Sciatic nerve (tissue), 2 donors: ENCODE measurements at places on chromosomes 1 and 21. TPM values are rescaled to one million over a fixed set of nuclear protein-coding genes. Genes with fewer than 3 reads are reported as not detected.

- DNase-seq = no peak
Observed at GRCh38 chr21:37181059-37181458, 86.1 kb downstream of the VPS26C start.

- DNase-seq = no peak
Observed at GRCh38 chr21:14607262-14607661, 61.1 kb upstream of the SAMSN1 start.

DNA sequence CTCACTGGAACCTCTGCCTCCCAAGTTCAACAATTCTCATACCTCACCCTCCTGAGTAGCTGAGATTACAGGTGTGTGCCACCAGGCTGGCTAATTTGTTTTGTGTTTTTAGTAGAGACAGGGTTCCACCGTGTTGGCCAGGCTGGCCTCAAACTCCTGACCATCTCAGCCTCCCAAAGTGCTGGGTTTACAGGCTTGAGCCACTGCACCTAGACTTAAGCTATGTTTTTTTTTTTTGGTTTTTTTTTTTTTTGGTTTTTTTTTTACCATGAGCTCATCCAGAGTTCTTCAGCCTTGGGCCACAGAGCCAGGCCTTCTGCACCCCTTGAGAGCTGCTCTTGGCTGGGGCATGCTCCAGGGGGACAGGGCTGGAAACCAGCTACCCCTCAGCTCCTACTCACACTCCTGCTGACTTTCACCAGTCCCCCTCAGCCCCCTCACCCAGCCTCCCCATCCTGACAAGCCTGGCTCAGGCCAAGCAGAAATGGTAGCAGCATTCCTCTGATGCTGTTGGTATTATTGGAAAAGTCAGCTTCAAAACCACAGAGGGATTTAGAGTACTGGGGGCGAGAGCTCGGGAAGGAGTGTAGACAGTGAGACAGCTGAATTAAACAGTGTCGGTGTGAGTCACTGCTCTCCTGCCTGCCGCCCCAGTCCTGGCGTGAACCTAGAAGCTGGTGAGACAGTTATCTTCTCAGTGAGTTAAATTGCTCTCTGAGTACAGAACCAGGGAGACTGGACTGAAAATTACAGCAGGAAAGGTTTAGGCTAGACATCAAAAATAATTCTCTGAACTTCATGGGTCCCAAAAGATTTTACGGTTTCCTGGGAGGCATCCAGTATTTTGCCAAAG lies 63.7 kb downstream of the NAV1 start:
- no peak for DNase-seq

DNA sequence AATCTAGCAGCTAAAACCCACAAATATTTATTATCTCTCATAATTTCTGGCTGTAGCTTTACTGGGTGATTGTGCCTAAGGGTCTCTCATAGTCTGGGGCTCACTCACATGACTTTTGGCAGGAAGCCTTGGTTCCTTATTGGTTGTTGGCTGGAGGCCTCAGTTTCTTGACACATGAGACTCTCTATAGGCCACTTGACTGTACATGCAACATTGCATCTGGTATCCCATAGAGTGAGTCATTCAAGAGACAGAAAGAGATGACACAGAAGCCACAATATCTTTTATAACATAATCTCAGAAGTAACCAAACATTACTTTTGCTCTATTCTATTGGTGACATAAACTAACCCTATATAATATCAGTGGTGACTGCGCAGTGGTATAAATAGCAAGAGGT lies 128.5 kb upstream of the HNRNPU start:
- no peak for DNase-seq

DNA sequence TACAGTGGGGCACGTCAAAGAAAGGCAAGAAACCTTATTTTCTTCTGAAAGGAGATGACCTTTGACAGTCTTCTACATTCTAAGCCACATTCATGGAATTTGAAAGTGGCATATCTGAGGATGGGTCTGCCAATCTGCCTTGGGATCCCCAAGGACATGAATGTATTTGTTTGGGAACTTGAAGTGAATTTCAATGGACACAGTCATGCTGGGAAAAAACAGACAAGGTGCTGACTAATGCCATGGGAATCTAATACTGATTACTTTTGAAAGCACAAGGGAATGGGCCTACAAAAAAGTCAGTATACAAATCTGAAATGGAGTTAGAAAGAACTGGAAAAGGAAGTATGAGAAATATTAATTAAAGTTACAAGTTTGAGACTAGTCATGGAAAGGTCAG lies 128.8 kb downstream of the KCNJ6 start:
- no peak for DNase-seq

GRCh38 chr1:101312147-101312546 lies 75.3 kb downstream of the S1PR1 start:
- DNase-seq = no peak

DNA sequence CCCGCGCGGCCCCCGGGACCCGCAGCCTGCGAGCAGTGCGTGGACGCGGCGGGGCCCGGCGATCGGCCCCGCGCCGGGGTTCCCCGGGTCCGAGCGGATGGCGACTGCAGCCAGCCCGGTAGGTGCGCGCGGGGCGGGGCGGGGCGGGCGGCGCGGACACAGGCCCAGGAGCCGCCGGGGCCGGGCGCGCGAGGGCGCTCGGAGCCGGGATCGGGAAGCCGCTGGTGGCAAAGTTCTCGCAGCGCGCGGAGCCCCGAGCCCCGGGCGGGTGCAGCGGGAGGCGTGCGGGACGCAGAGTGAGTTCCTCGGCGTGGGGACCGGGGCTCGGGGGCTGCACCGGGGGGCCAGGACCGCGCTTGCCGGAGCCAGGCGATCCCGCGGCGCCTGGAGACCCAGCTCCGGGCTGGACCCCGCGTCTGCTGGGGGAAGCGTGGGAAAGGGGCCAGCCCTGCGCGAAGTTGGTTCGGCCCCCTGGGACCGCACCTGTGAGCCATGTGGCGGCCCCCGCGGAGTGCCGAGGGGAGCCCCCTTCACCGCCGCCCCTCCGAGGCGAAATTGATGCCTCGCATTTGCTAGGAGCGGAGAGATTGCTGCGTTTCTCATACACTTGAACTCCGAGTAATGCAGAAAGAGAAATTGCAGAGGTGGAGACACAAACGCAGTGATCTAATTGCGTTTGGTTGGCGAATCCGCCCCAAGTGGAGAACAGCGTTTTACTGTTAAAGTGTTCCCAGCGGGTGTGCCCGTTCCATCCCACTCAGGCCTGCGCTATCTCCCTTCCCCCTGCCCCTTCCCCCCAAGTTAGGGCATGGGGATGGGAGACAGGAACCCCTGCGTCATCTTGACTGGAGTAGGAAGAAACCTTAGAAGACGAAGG lies 228.9 kb upstream of the TMEM51 start:
- DNase-seq = no peak

GRCh38 chr1:22621761-22622160 lies 14.7 kb upstream of the C1QA start:
- DNase-seq = no peak

GRCh38 chr21:32062591-32063227 lies 189.9 kb downstream of the HUNK start:
- no peak for DNase-seq

DNA sequence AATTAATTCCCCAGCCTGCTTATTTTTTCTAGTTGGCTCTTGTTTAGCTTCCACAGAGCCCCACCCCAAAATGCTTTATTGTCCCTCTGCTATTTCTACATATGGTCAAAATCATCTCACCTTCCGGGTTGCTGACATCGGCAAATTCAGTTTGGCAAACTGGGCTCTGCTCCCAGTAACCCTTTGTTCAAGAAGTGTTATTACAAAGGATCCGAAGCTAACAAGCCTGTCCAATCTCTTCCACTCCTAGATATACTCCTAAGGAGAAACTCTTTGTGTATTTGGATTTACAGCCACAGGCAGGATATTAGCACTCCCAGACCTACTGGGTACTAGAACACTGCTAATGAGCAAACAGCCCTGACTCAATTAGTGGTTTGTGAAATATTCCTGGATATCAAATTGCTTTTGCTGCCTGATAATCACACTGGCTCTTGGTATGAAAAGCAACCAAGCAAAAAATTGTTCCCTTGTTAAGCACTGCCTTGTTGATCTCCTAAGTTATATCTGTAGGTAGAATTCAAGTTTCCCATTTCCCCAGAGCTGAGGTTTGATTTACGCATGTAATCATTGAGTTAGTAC lies 4.0 kb downstream of the JUN start:
- peak; percentile 59 for DNase-seq

DNA sequence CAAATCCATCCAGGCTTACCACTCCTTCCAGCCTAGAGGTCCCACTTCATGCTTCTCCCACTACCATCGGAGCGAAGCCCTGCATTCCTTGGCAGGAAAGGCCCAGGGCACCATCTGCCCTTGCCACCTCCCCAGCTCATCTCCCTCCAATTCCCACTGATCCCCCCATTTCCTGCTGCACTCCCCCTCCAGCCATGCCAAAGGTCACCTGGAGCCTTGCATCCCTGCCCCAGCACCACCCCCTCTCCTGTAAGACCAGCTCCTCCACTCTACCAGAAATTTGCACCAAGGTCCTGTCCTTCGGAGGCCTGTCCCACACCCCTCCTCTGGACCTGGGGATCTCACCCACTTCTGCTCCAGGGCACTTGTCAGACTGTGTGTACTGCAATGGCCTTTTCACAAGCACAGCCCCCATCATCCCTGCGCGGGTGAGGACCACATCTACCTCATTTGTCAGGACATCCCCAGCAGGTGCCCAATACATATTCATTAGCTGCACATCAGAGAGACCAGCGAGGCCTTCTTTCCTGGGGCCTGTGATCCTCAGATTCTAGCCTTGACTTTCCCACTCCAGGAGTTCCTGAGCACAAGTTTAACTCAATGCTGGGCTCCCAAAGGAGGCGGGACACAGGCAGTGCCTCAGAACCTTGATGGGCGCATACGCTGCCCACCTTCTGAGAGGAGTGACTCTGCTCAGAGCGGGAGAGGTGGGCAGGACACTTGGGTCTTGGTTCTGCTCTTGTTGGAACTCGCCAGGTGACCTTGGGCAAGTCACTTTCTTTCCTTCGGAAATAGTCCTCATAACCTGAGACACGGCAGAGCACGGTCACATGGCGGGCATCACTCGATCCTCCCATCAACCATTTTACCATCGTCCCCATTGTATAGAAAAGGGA lies 49.9 kb upstream of the EDN2 start:
- DNase-seq = peak; percentile 32

DNA sequence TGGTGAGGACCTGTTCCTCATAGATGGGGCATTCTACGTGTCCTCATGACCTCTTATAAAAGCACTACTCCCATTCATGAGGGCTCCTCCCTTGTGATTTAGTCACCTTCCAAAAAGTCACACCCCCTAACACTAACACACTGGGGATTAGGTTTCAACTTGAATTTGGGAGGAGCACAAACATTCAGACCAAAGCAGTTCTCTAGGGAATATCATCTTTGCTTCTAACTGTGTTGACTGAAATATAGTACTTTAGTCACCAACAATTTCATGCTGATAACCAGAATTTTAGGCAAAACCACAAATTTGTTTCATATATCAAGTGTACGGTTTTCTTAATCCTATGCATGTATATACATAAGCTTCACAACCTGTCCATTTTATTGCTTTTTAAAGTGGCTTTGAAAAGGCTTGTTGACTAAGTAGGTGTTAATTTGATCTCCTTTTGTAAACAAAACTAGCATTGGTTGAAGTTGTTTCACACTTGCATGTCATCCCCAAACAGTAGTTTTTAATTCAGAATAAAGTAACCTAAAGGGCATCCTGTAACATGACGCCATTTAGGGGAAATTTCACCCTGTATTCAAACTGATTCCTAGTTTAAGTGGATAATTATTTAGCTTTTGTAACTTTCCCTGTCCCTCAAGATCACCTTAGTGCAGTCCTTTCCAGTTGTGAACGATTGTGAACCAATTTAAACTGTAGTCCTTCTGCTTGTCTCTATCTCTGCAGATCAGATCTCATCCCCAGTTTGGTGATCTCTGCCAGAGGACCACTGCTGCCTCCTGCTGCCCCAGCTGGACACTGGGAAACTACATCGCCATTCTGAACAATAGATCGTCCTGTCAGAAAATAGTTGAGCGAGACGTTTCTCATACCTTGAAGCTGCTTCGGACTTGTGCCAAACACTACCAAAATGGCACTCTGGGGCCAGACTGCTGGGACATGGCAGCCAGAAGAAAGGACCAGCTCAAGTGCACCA lies 141.1 kb downstream of the TLR5 start:
- no peak for DNase-seq

DNA sequence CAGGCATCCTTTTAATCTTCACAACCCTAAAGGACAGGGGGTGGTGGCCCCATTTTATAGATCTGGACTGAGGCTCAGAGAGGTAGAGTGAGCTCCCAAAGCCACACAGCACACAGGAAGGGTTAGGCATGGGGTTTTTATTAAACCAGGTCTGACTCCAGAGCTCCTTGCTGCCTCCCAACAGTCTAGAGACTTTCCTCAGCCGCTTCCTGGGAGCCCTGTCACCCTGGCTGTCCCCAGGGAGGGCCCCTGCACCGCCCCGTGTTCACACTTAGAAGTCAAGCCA lies 8.0 kb upstream of the EPHA8 start:
- DNase-seq = no peak

DNA sequence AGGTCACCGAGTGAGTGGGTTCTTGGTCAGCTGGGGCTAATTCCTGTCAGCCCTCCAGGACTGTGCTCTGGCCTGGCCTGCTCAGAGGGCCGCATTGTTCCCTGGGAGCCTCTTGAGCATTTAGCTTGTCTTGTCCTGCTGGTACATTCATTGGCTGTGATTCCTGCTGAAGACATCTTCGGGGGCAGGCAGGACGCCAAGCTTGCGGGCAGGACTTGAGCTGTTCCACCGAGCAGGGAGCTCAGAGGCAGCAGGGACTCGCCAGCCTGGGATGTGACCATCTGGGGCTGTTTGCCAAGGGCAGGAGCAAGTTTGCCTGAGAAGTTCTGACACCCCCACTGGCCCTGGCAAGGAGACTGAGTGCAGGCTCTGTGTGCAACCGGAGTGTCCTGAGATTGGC lies 7.0 kb upstream of the SLC26A9 start:
- DNase-seq = no peak

DNA sequence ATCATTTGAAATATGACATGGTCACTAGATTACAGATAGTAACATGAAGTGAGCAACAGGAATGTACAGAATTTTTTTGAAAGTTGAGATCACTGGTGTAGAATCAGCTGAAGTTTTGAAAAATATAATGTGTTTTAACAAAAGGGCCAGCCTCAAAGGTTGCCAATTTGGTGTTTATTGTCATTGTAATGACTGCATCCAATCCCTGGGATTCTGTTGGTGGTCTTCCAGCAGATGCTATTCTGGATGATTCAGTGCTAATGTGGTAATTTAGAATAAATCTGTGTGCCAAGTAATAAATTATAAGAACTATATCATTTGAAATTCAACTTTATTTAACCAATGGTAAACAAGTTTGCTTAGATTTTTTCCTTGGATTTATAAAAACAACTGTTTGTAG lies 436.4 kb upstream of the PKN2 start:
- no peak for DNase-seq

- no peak for DNase-seq
Observed at GRCh38 chr1:245395680-245396079, 240.9 kb downstream of the KIF26B start.

Gene FNBP1L
- total RNA-seq = 25.5 TPM

Gene FCRLA
- total RNA-seq = 0.49 TPM

Gene FTCD
- total RNA-seq = 2.9 TPM

Gene CASZ1
- total RNA-seq = 8.5 TPM

Gene TMEM51
- total RNA-seq = 17.3 TPM
